Cortex of kidney (tissue), 1 donor: ENCODE measurements at places on chromosomes 6 and 20.

DNA sequence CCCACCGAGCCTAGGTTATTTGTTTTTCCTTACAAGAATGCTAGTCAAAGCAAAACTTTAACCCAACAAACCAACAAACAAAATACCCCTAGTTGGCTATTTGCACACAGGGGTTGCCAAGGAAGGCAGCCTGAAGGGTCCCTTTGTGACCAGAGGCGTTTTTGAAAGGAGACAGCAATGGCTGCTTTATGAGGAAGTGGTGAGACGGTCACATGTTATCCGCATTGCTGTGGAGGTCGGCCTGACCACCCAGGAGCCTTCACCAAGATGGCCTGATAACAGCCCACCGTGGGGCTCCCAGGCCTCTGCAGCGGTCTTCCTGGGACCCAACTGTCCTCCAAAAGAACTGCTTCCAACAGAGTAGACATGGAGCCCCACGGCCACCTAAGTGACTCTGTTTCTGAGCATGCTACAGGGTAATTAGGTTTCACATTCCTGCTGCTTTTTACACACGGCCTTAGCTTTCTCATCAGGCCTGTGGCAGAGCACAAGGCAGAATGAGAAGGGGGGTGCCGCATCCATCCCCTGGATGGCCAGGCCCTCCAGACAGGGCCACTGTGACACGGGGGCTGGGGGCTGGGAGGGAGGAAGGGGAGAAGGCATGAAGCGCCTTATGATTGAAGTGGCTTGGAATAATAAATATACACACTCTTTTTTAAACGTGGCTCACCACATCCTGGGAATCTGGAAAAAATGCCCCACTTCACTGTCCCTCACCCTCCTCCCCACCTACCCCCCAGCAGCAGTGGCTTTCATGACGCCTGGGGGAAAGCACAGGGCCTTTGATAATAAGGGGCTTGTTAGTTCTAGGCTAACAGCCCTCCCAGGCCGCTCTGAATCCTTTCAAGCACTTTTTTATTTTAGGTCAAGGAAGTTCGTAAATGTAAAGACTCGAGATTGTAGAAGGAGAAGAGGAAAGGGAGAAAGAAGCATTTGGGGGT is 86.0 kb downstream of the CLIC5 start:
- no peak for DNase-seq

- DNase-seq, result no peak
These were observed 111.0 kb downstream of the TCP11 start for GRCh38 chr6:35030099-35030498.

DNA sequence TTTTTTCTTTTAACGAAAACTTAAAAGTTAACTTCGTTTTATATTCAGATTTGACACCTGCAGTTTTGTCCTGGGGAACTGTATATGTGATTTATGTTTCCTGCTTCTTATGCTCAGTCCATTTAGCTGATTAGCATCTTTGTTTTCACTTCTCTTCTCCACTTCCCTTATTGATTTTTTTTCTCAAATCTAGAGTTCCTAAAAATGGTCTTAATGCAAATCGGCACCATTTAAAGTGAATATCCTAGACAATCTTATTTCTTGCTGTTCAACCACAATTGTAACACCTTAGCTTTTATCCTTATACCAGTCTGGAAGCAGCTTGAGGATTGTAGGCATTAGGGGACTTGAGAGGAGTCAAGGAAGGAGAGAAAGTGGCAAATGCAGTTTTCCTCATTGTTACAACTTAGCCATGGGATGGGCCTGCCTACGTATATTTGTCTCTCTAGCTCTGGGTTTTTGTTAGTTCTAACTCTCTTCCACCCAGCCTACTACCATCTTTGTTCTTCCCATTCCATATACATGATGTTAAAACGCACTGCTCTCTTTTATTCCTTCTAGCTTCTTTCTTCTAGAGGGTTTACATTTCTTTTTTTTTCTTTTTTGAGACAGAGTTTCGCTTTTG is 8.5 kb downstream of the QRSL1 start:
- DNase-seq, result no peak

DNA sequence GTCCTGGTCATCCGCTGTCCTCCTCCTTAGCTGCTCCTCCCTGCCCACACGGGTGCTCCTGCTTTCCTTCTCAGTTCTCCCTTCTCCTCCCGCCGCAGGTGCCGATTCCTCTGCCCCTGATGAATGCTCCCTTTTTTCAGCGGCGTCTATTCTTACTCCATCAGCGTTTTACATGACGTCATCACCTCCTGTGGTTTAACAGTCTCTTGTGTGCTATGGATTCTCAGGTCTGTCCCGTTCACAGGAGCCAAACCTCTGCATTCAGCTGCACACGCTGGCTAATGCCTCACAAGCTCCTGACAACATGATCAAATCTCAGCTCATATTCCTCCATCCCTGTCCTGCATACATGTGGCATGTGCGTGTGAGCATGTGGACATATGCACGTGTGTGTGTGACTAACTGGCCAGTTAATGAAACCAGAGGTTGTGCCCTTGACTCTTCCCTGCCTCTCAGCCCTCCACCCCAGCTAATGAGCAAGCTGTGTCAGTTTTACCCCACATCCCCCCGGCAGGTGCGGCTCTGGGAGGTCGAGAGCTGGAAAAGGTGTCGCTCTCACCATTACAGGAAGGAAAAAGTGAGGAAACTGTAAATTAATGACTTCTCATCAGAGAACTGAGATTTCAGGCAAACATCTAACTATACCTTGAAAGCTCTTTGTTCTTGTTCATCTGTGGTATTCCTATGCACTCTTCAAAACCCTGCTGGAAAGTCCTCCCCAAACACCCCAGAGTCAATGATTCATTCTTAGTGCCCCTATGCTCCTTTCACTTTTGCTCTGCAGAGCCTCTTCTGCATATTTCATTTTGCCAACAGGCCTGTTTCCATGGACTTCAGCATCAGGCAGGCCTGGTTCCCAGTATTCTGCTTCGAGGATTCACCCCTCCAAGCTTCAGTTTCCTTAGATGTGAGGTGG is 163.1 kb downstream of the TTLL2 start:
- no peak for DNase-seq

GRCh38 chr6:73156793-73157767 is 68.2 kb downstream of the KHDC1L start:
- DNase-seq, result no peak

DNA sequence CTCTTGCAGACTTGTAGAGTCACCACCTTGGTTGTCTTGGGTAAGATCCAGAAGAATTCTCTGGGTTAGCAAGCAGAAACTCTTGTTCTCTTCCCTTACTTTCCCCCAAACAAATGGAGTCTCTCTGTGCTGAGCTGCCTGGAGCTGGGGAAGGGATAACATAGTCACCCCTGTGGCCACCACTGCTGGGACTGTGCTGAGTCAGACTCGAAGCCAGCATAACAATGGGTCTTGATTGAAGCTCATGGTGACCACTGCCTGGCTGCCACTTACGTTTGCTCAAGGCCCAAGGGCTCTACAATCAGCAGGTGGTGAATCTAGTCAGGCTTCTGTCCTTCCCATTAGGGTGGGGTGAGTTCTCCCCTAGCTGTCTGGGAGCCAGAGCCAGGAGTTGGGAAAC is 15.4 kb upstream of the ERVFRD-1 start:
- DNase-seq, result no peak

DNA sequence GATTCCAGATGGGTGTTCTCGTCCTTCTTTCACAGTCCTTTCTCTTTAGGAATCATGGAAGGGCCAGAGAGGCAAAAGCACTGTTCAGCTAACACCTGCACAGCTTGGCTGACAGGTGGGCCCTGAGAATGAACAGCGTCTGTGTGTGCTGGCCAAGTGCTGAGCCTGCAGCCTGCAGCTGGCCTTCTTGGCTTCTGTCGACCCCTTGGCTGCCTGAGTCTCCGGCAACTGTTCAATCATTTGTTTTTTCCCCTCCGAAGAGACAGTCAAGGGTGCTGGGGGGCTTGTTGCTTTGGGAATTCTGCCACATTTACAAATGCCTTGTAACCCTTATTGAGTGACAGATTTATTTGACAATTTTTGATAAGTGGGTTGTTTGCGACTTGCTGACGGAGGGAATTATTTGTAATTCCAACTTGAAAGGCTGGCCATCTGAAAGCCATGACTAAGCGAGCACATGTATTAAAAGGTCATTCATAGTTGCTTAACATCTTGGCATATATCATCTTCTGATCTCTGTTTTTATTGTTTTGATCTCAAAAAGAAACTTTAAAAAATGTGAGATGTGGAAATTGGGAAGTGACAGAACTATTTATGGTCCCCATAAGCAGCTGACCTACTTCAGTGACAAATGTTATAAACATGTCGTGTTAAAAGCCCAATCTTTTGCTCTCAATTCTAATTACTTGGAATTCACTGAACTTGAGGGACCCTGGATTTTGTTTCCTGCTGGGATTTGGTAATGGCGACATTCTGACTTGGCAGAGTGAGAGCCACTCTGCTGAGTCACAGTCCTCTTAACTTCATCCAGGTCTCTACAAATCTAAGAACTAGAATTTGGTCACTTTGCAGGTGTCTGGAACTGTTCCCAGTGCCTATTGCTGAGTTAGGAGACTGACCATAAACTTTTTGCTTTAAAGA is 41.9 kb upstream of the FERMT1 start:
- no peak for DNase-seq

GRCh38 chr6:37463110-37463509 is 30.1 kb downstream of the CMTR1 start:
- no peak for DNase-seq

- DNase-seq, result no peak
These were observed 22.6 kb upstream of the RUNX2 start for GRCh38 chr6:45305546-45305945.

- no peak for DNase-seq
These were observed 175.5 kb downstream of the BTBD3 start for GRCh38 chr20:12093057-12093796.

- DNase-seq, result no peak
These were observed 9.8 kb downstream of the NKX2-4 start for GRCh38 chr20:21387528-21387927.

DNA sequence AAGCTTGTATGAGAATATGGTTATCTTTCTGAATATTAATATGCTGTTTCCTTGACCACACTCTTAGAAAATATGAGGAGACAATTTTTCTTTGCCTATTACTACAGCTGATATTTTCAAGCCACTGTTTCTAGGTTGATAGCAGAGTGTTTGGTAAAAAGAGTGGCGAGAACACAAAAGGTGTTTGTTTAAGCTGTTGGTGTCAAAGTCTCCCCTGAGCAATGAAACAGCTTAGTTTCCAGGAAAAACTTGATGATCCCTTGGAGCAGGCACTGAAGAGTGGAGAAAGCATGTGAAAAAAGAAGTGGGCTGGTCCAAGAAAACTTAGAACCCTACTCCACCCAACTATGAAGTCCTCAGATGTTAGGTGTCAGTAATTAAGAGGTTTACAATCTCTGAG is 182.7 kb downstream of the TFAP2B start:
- DNase-seq, result no peak

GRCh38 chr6:43967719-43968091 is 159.5 kb downstream of the MRPL14 start:
- DNase-seq, result no peak

GRCh38 chr6:9083108-9083507 is 647.8 kb upstream of the SLC35B3 start:
- DNase-seq, result no peak

DNA sequence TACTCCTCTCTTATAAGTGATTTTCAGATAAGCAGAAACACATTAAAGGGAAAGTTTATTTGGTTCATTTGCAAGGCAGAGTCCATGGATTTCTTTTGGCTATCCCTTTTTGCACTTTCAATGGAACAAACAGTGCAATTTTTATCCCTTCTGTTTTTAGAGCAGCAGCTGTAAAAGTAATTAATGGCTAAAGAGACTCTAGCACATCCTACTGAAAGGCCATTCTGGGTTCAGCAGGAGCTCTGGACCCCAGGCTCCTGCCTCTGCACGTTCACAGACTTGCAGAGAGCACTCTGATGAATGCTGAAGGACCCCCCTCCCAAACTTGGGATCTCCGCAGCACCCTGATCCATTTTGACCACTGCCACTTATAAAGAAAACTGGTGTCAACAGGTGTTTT is 40.3 kb upstream of the PDE7B start:
- no peak for DNase-seq

DNA sequence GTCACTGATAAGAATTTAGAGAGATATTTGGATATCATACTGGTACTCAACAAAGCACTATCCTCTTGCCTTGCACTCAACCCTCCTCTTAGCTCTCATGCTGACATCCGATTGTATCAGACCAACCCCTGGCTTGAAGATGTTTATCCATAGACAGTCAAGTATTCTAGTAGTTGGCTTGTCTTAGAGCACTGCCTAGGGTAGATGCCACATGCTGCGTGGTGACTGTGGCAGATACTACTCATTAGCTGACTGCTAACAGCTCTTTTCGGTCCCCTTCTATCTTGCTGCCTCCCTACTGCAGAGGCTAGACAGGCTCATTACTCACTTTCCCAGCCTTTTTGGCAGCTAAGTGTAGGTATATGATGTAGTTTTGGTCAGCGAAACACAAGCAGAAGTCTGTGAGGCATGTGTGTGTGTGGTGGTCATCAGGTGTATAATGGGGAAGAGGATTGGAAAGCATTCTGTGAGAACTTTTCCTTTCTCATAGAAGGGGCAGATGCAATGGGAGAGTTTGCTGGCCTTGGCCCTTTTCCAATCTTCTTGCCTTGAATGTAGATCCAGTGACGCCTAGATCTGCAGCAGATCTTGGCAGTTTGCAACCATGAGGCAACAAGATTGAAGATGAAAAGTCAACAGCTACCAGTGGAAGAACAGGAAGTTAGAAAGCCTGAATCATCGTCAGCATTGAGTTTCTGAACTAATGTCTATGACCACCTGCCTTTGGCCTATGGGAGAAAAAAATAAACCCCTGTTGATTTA is 4.4 kb upstream of the IFNGR1 start:
- DNase-seq, result no peak

DNA sequence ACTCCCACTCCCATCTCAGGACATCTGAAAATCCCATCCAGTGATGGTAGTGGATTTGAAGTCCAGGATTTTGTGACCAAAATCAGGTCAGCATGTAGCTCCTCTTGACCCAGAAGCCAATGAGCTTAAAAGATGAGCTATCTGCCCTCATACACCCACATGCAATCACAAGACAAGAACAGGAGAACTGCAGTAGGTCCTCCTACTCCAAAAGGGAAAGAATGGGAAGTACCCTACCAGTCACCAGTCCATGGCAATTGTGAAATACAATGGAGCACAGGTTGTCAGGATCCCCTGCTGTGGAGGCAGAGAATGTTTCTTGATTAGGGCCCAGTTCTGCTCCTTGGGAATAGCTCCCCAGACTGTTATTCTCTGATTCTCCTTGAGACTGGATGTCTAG is 347.3 kb upstream of the CNR1 start:
- DNase-seq, result no peak

DNA sequence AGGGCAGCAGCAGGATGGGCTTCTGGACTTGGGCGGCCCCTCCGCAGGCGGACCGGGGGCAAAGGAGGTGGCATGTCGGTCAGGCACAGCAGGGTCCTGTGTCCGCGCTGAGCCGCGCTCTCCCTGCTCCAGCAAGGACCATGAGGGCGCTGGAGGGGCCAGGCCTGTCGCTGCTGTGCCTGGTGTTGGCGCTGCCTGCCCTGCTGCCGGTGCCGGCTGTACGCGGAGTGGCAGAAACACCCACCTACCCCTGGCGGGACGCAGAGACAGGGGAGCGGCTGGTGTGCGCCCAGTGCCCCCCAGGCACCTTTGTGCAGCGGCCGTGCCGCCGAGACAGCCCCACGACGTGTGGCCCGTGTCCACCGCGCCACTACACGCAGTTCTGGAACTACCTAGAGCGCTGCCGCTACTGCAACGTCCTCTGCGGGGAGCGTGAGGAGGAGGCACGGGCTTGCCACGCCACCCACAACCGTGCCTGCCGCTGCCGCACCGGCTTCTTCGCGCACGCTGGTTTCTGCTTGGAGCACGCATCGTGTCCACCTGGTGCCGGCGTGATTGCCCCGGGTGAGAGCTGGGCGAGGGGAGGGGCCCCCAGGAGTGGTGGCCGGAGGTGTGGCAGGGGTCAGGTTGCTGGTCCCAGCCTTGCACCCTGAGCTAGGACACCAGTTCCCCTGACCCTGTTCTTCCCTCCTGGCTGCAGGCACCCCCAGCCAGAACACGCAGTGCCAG is at the start of gene TNFRSF6B:
Gene TNFRSF6B (plus strand): TSS at position 25 of the 729 bp plus-strand sequence. CDS start 116 bp downstream, at position 141.
- DNase-seq, result no peak
